CD4-positive, alpha-beta T cell treated with Interleukin-17A for 4 hours (primary cell): ENCODE measurements at places on chromosomes 1 and 21.

DNA sequence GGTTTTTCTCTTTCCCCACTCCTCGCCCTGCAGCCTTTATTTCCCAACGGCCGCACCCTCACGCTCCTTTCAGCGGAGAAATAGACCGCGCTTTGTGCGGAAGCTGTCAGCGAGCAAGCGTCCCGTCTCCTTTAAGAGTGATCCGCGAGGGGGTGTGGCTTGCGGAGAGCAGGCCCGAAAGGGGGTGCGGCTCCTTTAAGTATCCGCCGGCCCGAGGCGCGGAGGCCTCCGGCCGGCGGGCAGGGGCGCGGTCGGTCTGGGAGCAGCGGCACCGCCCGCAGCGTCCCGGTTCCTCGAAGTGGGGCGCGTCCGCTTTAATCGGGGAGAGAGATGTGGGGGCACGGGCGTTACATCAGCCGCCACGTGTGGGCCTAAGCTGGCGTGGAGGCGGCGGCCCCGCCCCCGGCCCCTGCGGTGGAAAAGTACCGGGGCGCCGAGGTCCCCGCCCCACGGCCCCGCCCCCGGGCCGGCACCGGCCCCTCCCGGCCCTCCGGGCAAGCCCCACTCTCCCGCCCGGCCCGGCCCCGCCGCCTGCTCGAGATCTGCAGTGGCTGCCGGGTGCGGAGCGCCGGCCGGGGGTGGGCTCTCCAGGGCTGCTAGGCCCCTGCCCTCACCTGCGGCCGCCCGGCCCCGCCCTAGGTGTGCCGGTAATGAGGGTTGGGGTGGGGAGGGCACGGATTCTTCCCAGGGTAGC is 1.2 kb downstream of the SLC6A9 start:
- peak; percentile 92 for DNase-seq

- no peak for DNase-seq
These were observed 896.5 kb downstream of the PLA2G4A start for GRCh38 chr1:187725216-187725615.

GRCh38 chr1:29960876-29961275 is 724.6 kb downstream of the PTPRU start:
- DNase-seq = no peak

DNA sequence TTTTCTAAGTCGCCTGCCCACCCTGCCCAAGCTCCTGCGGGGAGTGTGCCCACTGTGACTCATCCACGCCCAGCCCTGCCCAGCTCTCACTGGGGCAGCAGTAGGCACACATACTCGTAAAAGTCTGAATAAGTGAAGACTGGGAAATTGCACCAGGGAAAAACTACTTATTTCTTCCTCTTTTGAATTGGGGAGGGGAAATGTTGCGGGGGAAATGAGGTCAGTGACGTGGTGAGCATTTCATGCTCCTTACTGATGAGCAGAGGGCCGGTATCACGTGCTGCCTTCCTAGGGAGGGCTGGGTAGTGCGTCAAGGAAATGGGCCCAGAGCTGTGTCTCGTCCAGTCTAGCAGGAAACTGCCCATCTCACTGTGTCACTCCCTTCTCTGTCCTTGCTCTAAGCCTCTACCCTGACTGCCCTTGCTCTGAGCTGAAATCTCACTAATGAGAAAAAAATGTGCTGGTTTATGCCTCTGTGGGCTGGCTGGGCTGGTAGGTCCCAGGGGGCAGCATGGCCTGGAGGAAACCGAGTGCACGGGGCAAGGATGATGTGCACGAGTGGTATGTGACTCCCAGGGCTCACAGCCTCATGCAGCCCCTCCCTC is 13.5 kb upstream of the TNFRSF1B start:
- peak; percentile 44 for DNase-seq

- DNase-seq = peak; percentile 35
These were observed 126.5 kb downstream of the ADSS2 start for GRCh38 chr1:244325056-244325758.
